NCI-H446 (cell line): ENCODE measurements at places on chromosomes 13 and 19.
A peak's percentile ranks its signal among the peaks of the same experiment; 100 is the strongest.

DNA sequence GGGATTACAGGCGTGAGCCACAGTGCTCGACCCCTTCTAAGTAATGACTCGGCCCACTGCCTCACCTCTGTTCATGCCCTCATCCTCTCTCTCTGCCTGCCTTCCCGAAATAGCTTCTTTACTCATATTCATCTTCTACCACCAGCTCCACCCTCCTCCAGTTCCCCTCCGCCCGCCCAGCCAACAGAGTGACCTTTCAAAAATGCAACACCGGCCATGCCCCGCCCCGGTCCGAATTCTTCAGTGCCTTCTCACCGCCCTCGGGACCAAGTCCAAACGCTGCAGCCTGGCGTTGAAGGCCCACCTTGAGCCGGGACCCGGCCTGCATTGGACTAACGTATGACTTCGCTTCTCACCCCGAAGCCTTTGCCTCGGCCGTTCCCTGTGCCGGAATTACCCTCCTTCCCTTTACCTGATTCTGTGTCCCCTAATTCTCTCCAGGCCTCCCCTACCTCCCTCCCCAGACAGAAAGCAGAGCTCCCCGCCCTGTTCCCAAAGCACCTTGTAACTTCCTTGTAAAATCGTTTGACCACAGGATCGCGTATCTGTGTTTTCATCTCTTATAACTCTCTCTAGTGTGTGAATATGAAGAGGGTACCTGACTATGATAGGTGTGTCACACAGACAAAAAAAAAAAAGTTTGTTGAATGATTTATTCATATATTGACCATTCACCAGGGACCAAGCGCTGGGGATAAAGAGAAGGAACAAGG, 8.1 kb upstream of the MUC16 start:
- no peak for DNase-seq

- DNase-seq = no peak
Observed at GRCh38 chr13:36912369-36912768, 7.7 kb downstream of the SMAD9 start.

DNA sequence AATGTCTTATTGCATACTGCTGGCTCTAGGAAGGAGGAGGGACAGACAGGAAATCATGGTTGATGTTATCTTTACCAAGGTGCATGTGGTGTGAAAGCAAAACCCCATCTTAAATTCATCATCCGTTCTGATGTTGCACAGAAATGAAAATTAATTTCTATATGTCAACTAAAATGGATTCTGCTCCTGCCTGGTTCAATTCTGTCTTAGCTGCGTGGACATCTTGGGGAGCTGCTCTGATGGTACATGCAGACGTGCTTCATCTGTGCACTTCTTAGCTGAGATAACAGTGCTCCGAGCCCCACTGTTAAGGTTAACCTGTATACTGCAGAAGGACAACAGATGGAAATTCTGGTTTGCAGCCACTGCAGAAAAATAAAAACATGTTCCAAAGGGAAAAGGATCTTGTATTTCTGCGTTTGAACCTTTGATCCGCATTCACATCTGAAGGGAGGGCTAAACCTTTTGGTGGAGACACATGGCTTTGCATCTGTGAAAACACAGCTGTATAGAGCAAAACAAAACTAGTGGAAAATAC, 155.6 kb downstream of the TM9SF2 start:
- no peak for DNase-seq

GRCh38 chr13:49683489-49683888, 7.8 kb downstream of the EBPL start:
- no peak for DNase-seq

DNA sequence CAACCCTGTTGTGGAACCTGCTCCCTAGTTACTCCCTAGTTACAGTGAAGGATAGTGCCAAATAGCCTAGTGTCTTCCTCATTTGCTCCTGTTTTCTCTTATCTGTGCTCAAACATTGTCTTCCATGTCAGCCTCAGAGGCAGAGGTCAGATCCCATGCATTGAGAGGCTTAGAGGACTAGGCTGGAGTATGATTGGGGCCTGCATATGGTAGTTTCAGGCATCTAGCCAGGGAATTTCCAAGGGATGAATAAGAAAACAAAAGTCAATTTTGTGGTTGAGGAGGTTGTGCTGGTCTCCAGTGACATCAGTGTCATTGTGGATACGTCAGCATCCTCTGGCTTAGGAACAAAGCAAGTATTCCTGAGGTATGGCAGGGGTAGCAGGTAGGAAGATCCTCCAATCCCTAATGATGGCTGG, 9.4 kb downstream of the ZNF546 start:
- DNase-seq = no peak

DNA sequence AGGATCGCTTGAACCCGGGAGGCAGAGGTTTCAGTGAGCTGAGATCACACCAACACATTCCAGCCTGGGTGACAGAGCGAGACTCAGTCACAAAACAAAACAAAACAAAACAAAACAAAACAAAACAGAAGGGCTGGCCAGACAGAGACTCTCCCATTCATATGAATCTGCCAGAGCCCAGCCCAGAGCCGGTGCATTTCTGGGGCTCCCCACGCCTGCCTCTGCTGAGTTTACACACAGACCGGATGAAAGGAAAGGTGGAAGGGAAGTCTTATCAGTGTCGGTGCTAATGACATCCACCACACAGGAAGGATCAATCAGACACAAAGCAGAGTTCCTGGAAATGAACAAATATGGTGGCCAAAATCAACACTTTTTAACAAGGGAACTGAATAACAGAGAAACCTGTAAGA, 6.8 kb downstream of the TRAPPC6A start:
- no peak for DNase-seq

DNA sequence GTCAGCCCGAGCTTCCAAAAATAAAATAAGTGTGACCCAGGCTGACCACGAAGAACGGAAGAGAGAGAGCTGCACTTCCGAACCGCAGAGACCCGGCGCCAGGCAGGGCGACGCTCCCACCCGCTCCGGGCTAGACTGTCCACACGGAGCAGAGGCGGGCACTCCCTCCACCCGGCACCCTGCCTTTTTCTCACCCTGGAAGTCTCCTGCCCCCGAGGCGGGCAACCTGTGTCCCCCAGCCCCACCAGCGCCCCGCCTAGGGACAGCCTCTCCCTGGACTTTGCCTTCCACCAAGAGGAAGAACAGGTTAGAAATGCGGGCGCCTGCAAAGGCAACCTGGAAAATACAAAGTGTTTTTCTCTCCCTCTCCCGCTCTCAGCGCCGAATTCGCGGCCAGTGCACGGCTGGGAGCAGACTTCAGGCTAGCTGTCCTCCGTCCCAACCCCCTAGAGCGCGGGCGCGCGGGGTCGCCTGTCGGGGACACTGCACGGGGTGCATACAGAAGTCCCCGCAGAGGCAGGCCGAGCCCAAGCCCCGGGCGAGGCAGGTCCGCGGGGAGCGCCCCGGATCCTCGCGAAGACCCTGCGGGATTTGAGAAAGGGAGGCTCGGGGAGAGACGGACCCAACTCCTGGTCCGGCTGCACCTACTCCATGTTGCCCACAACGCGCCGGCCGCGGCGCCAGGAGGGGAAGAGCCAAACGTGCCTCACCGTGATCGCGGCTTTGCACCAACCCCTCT, 845 bp downstream of the SPRY2 start:
- DNase-seq = no peak

DNA sequence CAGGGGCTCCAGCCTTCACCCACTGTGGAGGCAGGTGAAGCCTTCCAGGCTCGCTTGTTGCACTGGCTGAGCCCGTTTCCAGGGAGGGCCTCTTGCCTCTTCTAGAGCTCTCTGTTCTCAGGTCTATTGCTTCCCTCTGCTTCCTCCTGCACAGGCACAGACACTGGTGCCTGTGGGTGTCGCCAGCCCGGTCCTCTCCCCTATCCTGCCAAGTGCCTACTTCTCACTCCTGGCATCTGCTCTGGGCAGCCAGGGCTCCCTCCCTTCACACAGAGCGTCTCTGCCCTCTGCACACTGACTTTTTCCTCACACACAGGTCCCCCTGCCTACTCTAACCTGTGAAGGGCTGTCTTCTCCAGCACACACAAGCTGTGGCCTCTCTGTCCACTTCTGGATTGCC, 60.3 kb downstream of the SLC7A9 start:
- no peak for DNase-seq

DNA sequence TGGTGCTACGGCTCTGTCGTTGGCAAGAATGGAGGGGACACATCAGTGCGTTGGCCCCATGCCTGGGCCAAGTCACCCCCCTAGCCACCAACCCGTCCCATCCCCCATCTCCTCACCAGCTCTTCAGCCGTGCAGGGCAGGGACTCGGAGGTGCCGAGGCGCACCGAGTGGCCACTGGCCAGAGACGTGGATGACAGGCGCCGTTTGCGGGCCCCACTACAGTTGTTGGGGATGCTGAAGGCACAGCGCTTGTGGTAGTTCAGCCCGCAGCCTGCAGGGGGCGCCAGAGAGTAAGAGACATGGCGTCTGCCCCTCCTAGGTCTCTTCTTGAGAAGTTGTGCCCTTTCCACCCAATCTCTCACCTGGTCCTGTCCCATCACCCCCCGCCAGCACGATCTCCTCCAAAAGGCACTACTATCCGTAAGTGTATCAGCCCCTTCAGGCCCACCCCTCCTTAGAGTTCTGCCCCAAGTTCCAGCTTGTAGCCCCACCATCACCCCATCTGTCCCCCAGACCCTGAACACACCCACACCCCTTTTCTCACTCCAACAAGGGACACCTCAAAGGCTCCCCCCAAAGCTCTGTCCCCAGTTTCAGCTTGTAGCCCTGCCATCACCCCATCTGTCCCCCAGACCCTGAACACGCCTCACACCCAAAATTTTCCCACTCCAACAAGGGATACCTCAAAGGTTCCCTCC, 12.4 kb downstream of the PRKD2 start:
- DNase-seq = peak; percentile 24

DNA sequence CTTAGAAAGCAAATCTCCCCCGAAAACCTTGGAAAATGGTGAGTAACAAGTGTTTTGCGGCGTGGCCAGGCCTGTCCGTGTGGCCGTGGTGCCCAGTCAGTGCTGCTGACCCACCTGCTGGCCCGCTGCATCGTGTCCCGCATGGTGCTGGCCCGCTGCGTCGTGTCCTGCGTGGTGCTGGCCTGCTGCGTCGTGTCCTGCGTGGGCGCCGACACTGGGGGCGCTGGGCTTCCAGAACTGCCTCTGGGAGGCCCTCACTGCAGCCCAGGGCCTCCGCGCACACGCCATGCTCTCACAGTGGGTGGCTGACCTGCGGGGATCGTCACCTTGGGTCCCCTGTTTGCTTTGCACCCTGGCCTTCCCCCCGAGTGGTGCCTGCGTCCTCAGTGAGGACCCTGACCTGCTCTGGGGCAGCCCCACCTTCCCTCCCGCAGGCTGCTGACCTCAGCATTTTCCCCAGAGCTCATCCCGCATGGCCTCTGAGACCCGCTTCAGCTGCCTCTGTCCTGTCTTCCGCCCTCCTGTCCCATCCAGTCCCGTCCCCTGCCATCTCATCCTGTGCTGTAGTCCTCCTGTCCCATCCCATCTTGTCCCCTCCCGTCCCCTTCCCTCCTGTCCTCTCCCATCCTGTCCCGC, 10.6 kb downstream of the PLEKHJ1 start:
- DNase-seq = no peak

GRCh38 chr13:111039735-111040134, 75.4 kb upstream of the ARHGEF7 start:
- no peak for DNase-seq

DNA sequence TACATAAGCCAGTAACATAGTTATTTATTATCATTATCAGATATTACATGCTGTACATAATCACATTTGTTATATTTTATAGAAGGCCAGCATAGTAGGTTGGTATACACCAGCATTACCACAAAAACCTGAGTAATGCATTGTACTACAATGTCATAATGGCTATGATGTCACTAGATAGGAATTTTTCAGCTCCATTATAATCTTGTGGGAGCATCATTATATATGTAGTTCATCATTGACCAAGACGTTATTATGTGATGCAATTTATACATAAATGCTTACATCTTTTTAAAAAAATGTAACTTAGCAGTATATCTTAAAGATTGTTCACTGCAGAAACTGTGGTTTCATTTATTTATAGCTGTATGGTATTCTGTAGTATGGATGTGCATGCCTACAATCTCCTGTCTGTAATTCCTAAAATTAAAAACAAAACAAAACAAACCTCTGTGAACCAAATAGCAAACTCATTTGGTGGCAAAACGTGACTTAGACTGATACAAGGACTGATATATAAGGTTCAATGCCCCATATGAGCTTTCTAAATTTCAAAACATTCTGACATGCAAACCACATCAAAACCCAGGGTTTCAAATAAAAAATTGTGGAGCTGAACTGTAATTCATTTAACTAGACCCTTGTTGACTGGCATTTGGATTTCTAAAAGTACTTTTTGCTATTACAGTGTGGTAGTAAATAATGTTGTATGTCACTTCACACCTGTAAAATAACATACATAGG, 250.9 kb downstream of the DLEU7 start:
- DNase-seq = no peak

- DNase-seq = no peak
Observed at GRCh38 chr19:5073153-5073844, 104.4 kb downstream of the KDM4B start.

- no peak for DNase-seq
Observed at GRCh38 chr19:16374436-16374835, 49.8 kb downstream of the KLF2 start.

- no peak for DNase-seq
Observed at GRCh38 chr13:99892196-99892613, 79.4 kb downstream of the ZIC5 start.

DNA sequence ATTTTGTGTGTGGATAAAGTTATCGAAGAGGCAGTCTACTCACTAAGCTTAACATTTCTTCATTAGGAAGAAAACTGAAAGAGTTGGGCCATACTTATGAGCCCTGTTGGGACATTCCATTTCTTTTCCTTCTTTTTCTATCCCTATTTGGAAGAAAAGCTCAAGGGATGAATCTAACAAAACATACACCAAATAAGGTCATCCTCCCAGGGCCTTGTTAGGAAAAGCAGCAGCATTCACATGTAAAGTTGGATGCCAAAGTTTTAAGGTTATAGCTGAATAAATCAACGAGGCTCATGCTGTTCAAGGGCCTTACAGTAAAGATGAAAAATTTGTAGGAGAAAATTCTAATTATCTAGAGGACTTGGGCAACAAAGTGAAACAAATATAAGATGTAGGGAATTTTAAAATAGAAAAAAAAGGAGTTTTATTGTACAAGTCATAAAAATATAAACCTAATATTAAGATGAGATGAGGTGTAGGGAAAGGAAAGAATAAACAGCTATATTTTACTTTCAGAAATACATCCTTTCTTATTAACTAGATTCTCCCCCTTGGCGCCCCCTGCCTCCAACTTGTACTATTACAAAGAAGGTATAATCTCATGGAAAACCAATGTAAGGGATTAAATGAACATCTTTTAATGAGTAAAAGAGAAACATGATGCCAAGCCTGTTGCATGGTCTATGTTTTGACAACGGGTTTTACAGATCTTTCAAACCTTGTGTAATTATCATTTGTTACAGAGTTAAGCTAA, 160.4 kb downstream of the PCDH20 start:
- no peak for DNase-seq

DNA sequence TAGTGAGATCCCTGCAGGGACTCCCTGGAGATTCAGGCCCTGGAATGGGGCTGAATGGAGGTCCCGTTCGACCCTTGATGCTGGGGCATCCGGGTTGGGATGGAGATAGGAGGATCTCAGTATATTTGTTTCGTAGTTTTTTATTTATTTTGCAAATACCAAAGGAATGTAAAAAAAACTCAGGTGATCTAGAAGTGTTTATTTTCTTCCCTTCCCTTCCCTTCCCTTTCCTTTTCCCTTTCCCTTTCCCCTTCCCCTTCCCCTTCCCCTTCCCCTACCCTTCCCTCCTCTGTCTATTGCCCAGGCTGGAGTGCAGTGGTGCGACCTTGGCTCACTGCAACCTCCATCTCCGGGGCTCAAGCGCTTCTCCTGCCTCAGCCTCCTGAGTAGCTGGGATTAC, 4.5 kb downstream of the GTPBP3 start:
- DNase-seq = no peak

GRCh38 chr19:56097306-56097705, 23.8 kb downstream of the ZNF787 start:
- no peak for DNase-seq

- no peak for DNase-seq
Observed at GRCh38 chr19:50341091-50341564, 12.0 kb upstream of the KCNC3 start.
